ENCODE measurements at places on chromosomes 7 and 10.

GRCh38 chr7:51518646-51519045 is 202.0 kb upstream of the COBL start:
- DNase-seq, result no peak

- DNase-seq, result no peak
Measured at GRCh38 chr10:93703066-93703465, 674 bp upstream of the FRA10AC1 start.

DNA sequence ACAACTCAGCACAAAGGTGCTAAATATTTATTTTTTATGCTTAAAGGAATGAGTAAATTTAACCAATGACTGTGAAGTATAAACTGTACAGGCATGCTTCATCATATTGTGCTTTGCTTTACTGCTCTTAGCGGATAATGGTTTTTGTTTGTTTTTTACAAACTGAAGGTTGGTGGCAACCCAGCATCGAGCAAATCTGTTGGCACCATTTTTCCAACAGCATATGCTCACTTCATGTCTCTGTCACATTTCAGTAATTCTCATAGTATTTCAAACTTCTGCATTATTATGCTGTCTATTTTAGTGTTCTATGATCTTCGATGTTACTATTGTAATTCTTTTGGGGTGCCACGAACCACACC is 22.8 kb downstream of the BRAF start:
- no peak for DNase-seq

GRCh38 chr10:124013916-124014315 is 79.5 kb downstream of the CHST15 start:
- no peak for DNase-seq

DNA sequence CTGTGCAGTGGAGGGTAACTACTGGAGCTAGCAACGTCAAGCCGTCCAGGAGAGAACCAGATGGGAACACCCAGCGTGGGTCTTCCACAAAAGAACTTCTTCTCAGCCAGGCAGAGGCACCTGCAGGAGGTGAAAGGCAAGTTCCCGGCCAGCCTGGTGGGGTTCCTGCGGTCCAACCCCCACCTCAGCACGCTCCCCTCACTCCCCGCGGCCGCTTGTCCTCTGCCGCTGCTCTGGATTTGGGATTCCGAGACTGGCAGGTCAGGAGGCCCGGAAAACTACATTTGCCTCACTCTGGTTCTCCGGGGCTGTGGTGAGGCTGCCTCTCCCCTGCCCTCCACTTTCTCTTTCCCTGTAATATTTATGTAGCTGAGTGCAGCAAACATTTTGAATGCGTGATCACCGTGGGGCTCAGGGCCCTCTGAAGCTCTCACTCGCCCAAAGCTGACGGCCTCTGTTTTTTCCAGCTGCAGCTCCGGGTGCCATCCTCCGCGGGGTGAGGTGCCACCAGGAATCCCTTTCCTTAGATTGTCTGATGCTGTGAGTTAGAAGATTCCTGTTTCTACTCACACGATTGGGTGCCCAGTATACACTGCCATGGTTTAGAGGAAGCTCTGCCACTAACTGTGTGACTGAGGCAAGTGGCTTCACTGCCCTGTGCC is 366.9 kb downstream of the DNAJB6 start:
- DNase-seq, result no peak

- DNase-seq, result no peak
Measured at GRCh38 chr7:107150375-107151073, 18.3 kb upstream of the HBP1 start.

GRCh38 chr7:43698460-43699255 is 30.7 kb downstream of the COA1 start:
- DNase-seq, result no peak

DNA sequence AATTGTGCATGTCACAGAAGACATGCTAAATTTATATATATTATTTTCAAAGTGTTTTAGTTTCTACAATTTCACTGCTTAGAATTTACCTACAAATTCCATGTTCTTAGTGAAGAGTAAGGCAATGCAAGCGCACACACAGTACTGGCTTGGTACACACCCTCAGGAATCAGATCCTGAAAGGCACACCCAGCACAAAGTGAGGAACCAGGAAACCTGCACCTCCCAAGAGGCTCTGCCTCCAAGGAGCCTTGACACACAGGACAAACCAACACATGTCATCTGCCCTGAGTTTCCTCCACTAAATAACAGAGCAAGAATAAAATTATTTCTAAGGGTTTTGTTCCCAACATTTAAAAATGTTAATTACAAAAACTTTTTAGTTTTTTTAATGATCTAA is 156.2 kb downstream of the PARD3 start:
- DNase-seq, result no peak

- no peak for DNase-seq
Measured at GRCh38 chr7:127119517-127119916, 133.2 kb downstream of the GRM8 start.

- no peak for DNase-seq
Measured at GRCh38 chr10:84156768-84157167, 16.8 kb upstream of the GPR15LG start.

DNA sequence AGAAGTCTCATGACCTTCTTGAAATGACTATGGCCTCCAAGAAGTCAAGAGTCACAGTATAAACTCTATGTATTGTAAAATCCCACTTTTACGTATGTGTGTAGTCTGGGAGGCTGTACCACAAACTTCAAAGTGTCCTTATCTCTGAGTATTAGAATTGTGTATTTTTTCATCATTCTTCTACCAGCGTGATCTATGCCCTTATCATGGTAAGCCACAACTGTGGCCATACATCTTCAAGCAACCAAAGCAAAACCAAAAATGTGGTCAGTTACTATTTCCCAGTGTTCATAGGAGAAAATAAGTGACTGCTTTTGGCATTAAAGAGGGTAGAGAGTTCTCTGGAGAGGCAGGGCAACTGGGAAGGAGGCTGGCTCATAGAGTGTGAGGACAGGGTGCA is 42.8 kb downstream of the SPOCK2 start:
- DNase-seq, result no peak

GRCh38 chr7:98872328-98872924 is 2.6 kb upstream of the TMEM130 start:
- no peak for DNase-seq

- no peak for DNase-seq
Measured at GRCh38 chr7:84083846-84084245, 110.7 kb downstream of the SEMA3A start.

- DNase-seq, result no peak
Measured at GRCh38 chr10:112912410-112912928, 37.6 kb upstream of the TCF7L2 start.

DNA sequence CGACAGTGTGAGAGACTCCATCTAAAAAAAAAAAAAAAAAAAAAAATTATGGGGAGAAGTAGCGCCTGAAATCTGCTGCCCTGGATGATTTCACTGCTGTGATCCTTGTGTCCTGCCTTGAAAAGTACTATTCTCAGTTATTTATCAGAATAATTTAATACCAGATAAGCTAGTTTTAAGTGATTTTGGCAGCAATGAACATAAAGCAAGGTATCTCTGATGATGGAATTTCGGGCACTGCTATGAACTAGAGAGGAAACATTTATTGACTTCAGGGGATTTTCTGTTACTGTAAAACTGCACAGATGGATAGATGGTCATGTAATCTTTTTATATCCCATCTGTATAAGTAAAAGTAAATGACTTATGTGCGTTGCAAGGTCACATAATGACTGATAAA is 619.1 kb upstream of the ANKRD30A start:
- no peak for DNase-seq

- no peak for DNase-seq
Measured at GRCh38 chr7:55903985-55904759, 16.9 kb downstream of the ZNF713 start.

DNA sequence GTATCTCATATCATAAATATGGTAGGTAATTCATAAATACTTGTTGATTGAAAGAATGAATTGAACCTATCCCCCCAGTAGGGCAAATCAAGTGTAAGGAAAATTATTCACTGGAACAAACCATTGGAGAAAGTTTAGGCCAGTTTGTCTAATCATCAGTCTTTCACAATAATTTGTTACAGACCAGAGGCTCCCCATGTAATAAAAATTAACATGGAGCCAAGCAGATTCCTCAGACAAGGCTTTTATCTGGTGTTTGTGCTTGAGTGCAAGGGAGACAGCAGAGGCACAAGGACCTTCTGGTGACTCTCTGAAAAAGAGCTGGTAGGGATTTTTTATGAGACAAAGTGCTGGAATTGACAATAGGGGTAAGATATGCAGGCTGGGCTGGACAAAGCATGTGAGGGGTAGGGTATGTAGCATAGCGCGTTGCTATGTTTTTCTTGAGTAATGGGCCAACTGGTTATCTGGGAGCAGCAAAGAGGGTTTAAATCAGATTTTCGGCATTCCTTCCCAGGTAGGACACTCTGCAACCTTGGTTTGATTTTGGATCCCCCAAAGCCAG is 7.8 kb upstream of the PANK1 start:
- no peak for DNase-seq

GRCh38 chr7:2537981-2538851 is 17.1 kb downstream of the BRAT1 start:
- DNase-seq, result no peak

DNA sequence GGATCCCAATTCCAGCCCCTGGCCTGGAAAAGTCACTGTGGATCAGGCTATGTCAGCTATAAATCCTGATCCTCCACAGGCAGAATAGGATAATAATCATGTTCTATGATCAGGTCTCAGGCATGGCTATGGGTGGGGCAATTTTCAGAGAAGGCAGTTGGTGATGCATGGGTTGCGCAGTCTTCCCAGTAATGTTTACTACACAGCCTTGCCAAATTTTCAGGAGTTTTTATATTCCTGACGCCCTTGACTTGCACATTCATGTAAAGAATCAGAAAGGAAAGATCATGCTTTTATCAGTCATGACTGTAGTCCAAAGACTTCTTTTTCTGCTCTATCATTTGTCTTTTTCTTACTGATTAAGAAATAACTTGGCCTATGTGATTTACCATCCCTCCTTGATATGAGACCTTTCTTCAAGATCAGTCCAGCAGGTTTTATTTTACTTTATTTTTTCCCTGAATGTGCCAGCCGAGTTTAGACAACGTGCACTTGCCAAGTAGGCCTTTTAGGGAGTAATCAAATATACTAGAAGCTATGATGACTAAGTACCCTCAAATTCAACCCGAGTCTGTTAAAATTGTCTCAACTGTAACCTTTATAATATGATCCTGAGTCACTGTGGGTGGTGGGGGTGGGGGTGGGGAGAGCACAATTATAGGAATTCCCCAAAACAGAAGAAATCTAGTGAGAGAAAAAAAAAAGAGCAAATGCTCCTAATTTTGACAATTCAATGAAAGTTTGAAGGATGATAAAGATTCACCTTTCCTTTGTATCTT is 31.9 kb downstream of the ARL4A start:
- DNase-seq, result no peak

GRCh38 chr10:31319602-31320549 is 860 bp downstream of the ZEB1 start:
- no peak for DNase-seq

- no peak for DNase-seq
Measured at GRCh38 chr10:32650246-32650655, 204.3 kb downstream of the CCDC7 start.

GRCh38 chr10:70462349-70462984 is 16.1 kb upstream of the PALD1 start:
- DNase-seq, result no peak

- no peak for DNase-seq
Measured at GRCh38 chr10:53843736-53844362, 957.2 kb downstream of the PCDH15 start.

- DNase-seq, result no peak
Measured at GRCh38 chr10:61786728-61787127, 114.8 kb upstream of the ARID5B start.

DNA sequence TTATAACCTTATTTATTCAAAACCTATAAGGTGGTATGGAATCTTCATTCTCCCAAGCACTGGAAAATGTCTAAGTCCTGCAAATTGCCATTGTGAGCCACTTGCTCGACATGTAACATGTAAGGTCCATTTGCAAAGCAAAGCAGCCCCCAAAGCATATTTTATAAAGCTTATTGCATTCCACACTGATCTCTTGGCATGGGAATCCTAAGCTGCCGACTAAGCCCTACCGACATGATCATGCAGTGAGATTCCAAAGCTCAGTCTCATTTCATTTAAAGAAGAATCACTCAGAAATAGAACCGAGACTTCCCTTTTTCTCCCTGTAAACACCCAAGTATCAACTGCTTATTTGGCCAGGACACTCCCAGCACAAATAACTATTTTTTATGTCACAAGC is 333.4 kb upstream of the MYO3A start:
- no peak for DNase-seq

DNA sequence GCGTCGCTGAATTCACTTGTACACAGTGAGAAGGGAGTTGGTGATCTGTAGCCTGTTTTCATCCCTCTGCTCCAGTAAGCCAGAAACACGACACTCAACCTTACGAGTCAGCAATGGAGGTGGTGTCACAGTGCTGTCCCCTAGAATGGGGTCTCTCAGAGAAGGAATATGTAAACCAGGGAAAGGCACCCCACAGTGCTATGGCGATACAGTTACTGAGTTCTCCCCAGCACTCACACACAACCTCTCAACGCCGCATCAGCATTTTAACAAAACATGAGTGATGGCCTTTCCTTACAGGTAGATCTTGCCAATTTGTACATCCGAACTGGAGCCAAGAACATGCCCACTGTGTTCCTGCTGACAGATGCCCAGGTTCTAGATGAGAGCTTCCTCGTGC is 196.3 kb downstream of the CDCA7L start:
- no peak for DNase-seq

- no peak for DNase-seq
Measured at GRCh38 chr7:108197371-108198091, 67.4 kb upstream of the LAMB4 start.

DNA sequence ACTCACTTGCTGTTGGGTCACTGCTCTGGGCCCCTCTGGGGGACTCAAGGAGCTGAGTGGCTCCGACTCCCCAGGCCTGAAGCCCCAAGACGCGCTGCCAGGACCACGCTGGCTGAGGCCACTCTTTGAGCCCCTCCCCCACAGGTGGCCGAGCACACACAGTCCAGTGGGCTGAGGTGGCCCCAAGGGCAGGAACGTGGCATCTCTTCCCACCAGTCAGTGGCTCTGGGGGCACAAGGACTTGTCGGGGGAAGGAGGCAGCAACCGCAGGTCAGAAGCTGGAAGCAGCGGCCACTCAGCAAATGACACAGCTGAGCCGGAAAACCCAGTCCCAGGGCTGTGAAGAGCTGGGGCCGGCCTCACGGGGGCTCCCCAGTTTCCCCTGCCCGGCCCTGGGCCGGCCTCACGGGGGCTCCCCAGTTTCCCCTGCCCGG is 24.1 kb downstream of the GRIFIN start:
- no peak for DNase-seq

GRCh38 chr10:23294638-23295247 is 49.9 kb downstream of the C10orf67 start:
- DNase-seq, result no peak

DNA sequence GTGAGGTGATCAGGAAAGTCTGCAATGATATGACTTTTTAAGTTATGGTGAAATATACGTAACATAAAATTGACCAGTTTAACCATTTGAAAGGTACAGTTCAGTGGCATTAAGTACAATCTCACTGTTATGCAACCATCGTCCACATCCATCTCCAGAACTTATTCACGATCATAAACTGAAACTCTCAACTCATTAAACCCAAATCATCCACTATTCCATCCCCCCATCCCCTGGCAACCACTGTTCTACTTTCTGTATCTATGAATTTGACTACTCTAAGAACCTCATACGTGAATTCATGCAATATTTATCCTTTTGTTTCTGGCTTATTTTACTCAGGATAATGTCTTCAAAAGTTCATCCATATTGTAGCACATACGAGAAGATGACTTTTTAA is 48.4 kb downstream of the TFAM start:
- no peak for DNase-seq

- no peak for DNase-seq
Measured at GRCh38 chr7:31100445-31100844, 48.3 kb downstream of the ADCYAP1R1 start.
